ENCODE measurements at places on chromosomes 6 and 20. TPM values are rescaled to one million over a fixed set of nuclear protein-coding genes. Genes with fewer than 3 reads are reported as not detected.

The GABRR2 gene
- total RNA-seq = not detected

- DNase-seq = no peak
Observed at GRCh38 chr20:8476021-8476420, 344.0 kb downstream of the PLCB1 start.

GRCh38 chr20:50237349-50237748, 46.7 kb downstream of the CEBPB start:
- DNase-seq = no peak

- peak; percentile 39 for DNase-seq
Observed at GRCh38 chr6:30219244-30219643, 6.0 kb upstream of the TRIM26 start.

- no peak for DNase-seq
Observed at GRCh38 chr6:15341311-15342001, 95.6 kb downstream of the JARID2 start.

GRCh38 chr6:31173406-31173805, 2.9 kb upstream of the POU5F1 start:
- DNase-seq = no peak

DNA sequence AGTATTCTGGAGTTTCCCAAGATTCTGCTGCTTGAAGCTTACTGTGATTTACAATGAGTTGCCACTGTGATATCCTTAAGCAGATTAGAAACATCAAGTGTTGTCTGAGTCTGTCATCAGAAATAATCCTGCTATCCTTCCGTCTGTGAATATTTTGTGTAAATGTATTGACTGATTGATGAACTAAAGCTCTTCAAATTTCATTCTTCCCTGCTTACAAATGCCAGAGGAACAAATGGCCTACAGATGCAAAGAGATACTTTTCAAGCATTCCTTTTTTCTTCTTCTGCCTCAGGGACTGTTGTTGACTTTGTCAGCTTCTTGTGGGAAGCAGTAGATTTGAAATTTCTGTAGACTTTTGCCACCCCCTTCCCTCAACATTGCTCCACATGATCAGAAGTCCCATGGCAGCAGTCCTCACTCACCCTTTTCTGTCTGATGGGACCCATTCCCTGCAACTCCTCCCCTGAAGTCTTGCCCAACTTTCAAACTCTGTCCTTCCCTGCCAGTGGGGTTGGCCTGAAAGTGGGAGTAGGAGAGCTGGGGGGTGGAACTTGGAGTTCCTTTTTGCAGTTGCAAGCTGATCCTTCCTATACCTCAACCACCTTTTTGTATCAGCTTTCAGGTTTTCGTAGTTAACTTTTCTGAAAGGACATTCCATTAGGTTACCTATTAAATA, 38.5 kb upstream of the MLIP start:
- DNase-seq = no peak

GRCh38 chr6:30533460-30534294, 22.6 kb downstream of the GNL1 start:
- DNase-seq = no peak

GRCh38 chr6:137236581-137237355, 17.6 kb upstream of the IFNGR1 start:
- DNase-seq = no peak

GRCh38 chr20:13249118-13249797, 28.2 kb downstream of the ISM1 start:
- DNase-seq = no peak

GRCh38 chr6:13471184-13471583, 16.2 kb downstream of the GFOD1 start:
- DNase-seq = no peak

- DNase-seq = no peak
Observed at GRCh38 chr20:1856424-1856823, 38.8 kb upstream of the SIRPA start.

The CST5 gene
- not detected for total RNA-seq

The MMUT gene
- total RNA-seq = 10.4 TPM

GRCh38 chr6:44234101-44235025, 11.0 kb downstream of the SLC29A1 start:
- peak; percentile 80 for DNase-seq

The BFSP1 gene
- total RNA-seq = 37.0 TPM

The TNFRSF6B gene
- total RNA-seq = not detected

DNA sequence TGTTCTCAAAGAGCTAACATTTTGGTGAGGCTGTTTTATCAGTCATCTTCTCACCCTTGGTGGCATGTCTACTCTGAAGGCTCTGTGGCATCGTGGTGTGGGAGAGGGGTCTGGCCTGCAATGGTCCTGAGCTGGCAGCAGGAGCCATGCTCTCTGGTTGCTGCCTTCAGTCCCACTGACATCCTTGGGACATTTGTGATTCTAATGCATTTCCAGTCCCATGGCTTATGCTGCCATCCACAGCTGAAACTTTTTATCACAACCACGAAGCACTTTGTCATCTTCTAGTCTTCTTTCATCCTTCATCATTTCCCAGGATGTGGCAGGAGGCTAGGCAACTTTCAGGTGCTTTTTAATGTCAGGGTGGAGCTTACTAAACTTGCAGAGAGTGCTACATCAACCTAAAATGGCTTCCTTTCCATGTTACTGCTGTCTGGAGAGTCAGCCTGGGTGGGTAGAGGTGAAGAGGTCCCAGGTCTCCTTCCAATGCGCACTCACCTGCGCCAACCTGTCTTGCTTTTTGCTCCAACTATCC, 77.1 kb downstream of the GPR63 start:
- no peak for DNase-seq

The MATN4 gene
- total RNA-seq = 0.10 TPM

DNA sequence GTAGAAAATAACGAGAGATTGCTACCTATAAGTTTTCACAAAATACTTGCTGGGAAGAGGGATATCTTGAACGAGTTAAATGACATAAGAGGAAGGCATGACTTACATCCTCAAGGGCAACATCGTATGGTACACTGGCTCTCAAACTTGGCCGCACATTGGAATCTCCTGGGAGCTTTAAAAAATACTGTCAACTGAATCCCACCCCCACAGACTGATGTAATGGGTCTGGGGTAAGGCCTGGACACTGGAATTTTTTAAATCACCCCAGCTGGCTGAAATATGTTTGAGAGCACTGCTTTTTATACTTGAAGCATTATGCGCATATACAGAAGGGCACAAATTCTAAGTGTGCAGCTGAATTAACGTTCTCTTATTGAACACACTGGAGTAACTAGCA, 8.0 kb upstream of the TSHZ2 start:
- DNase-seq = no peak

DNA sequence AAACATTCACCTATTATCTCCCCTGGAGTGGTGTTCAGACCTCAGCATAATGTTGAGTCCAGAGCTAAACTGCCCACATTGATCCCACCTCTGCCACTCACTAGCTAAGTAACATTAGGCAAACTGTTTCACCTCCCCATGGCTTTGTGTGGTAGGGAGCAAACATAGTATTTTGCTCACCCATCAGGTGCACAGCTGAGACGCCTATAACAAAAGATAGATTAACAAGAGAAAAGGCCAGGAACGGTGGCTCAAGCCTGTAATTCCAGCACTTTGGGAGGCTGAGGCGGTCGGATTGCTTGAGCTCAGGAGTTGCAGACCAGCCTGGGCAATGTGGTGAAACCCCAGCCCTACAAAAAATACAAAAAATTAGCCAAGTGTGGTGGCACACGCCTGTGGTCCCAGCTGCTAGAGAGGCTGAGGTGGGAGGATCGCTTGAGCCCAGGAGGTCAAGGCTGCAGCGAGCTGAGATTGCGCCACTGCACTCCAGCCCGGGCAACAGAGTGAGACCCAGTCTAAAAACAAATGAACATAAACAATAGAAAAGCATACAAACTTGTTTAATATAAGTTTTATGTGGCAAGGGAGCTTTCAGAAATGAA, 91.6 kb downstream of the MAP3K7 start:
- DNase-seq = no peak

- DNase-seq = peak; percentile 19
Observed at GRCh38 chr6:88814909-88815308, 148.5 kb downstream of the RNGTT start.

All from Caki2 (cell line).